ENCODE measurements at places on chromosomes 16 and 17.

GRCh38 chr17:49359990-49360795 is 1.9 kb downstream of the ZNF652 start:
- no peak for DNase-seq

- no peak for DNase-seq
Measured at GRCh38 chr17:64551461-64551860, 44.7 kb downstream of the CEP95 start.

DNA sequence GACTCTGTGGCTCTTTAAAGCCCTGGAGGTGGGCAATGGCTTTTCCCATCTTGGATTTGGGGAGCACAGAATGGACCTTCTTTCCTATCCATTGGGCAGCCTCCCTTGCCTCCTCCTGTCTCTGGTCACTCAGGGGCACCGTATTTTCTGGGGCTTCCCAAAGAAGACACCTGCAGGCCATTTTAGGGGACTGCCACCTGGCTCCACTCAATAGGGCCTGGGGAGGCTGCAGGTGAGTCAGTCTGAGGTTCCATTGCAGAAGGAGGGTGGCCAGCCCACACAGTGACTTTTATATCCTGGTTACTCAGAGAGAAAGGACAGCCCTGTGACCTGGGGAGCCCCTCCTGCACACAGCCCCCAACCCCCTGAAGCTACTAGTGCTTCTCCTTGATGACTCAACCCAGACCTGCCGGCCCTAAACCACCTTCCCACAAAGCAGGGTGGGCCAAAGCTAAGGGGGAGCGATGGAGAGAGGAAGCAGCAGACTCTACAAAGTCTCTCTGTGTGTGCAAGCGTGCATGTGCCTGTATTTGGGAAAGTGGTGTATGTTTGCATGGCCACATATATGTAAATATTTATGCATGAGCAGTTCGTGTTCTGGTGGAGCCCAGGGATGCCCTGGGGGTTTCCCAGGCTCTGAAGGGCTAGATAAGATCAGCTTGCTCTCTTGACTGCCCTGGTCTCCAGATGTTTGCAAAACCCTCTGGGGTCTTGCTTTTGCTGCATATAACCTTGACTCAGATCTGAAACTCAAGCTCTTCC is 5.0 kb downstream of the CX3CL1 start:
- no peak for DNase-seq

DNA sequence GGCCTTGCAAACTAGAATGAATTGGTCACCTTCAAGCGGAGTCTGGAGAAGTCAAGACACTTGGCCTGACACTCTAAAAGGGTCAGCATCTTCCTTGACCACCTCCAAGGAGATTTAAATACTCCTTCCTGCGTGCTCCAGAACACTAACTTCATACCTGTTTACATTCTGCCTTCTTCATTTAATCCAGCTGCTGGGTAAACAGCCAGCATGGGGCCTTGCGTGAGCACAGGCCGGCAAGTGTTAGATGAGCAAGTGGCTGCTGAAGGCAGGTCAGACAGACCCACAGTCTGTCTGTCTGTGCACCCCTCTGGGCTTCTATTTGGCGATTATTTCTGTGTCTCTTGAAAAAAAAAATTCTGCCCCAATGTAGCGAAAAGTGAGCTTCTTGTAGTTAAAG is 153.8 kb downstream of the MSI2 start:
- DNase-seq: no peak

GRCh38 chr16:67386861-67387455 is 6.3 kb downstream of the TPPP3 start:
- DNase-seq: no peak

DNA sequence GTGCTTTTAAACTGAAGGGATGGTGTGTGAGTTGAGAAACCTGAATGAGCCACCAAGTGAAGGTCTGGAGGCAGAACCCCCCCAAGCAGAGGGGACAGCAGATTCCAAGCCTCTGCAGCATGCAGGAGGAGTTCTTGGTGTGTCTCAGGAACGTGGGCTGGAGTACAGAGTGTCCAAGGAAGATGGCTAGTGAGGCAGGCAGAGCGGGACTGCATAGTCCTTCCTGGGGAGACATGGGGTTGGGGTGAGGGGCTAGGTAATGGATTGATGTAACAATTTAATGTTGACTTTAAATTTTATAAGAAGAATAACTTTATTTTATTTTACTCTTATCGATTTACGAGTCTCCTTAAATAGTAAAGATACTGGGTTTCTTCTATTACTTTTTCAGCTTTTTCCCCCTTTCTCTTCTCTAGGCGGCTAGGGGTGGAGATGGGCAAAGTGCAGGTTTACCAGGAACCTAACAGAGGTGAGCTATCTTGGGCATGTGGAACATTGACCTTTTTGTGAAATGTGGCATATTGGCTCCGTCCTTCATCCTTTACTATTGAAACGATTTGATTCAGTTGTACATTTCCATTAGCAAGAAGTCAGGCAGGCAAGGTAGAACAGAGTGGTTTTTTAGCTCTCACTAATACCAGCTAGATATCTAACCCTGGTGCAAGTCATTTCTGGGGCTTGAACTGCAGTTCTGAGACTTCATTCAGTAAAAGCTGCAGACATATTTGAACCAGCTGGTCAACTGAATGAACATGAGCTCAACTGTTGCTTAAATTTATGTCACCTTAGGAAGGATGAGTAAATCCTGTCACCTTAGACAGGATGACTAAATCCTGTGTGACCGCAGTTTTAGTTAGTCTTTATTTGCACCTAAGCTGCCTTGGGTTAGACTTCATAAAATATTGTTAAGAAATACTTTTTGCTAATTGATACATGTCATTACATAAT is 9.2 kb downstream of the PRPSAP2 start:
- DNase-seq: no peak

GRCh38 chr17:20993863-20994778 is 48.7 kb downstream of the USP22 start:
- no peak for DNase-seq

- no peak for DNase-seq
Measured at GRCh38 chr16:20111143-20111542, 37.5 kb upstream of the GPR139 start.

GRCh38 chr17:17856386-17856785 is 19.6 kb upstream of the SREBF1 start:
- no peak for DNase-seq

DNA sequence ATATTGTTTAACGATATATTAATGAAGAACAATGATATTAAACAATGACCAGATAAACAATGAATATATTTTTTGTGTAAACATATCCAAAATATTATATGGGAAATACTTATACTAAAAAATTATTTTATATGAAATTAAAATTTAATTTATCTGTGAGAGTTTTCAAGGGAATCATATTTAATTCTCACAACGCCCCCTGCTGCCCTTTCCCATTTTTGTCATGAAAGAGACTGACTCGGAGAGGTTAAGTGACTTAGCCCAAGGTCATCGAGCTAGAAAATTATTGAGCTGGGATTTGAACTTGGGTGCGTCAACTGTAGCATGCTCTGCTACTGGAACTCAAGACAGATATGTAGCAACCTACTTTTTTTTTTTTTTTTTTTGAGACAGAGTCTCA is 7.2 kb upstream of the MYCBPAP start:
- DNase-seq: no peak

DNA sequence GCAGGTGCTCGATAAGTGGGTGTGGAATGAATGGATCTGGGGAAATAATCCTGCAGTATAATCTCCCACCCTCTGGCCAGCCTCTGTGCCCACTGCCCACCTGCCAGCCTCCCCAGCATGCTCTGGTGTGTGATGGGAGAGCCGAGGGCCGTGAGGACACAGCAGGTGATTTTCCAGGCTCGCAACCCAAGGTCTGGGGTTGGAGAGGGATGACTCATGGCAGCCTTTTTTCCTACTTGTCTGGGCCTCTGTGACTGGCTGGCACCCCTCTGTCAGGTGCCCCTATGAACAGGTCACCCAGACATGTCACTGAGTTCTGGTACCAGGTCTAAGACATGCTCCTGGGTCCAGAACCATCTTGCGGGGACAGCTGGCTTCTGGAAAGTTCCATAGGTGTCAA is 385.7 kb upstream of the TNRC6C start:
- DNase-seq: no peak

GRCh38 chr17:40303009-40303657 is 5.8 kb upstream of the RARA start:
- DNase-seq: peak; percentile 62

- no peak for DNase-seq
Measured at GRCh38 chr16:81447383-81448101, 2.9 kb downstream of the CMIP start.

DNA sequence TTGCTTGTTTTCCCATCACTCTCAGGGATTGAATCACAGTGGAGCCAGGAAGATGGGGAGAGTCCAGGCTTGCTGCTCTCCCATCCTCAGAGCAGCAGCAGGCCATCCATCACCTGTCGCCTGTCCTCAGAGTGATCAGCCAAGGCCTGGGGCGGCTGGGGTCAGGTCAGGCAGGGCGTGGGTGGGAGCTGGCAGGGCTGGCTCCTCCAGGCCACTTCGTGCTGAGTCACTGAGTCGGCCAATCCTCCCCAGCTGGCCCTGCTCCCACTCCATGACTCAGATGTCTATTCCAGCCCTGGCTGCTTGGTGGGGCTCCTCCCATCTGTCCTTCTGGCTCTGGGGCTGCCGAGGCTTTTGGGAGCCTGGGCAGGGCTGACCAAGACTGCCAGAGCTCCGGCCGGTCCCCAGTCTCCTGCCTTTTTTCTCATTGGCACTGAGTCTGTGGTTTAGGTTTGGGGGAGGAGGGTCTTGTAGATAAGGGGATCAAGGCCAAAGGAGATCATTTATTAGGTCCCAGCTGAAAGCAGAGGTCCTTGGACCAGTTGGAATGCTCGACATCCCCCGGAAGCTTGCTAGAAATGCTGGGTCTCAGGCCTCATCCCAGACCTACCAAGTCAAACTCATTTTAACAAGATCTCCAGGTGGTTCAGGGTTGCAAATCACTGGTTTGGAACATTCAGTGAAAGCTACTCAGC is 72.7 kb downstream of the ABCC1 start:
- no peak for DNase-seq

DNA sequence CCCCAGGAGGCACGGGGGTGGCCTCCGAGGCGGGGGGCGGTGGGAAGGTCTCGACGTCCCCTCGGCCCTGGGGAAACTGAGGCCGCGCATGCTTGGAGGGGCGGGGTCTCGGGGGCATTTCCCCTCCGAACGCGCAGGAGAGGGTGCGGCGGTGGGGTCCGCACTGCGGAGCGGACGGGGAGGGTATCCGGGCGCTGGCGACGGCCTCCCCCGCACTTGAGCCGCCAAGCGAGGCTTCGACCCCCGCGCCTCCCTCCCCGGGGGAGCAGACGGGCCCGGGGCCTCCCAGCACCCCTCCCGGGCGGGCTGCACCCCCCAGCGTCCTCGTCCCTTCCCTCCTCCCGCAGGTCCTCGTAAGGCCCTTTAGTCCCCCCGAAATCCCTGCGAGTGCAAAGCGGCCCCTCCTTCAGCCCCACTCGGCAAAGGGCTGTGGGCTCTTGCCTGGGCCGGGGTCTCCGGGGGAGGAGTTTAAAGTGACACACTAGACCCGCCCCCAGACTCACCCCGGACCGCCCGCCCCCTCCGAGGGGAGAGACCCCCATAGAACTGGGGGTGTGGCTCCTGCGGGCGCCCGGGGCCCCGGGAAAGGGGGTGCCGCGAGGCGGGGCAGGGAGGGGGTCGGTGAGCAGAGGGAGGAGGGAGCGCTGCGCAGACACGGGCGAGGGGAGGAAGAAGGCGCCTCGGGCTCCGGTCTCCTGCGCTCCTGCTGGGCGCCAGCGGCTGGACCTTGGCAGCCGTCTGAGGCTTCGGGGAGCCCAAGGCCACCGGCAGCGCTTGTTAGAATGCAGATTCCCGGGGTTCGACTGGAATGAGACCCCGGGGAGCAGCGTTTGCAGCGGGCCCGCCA is 632 bp downstream of the BAIAP3 start:
- no peak for DNase-seq

- no peak for DNase-seq
Measured at GRCh38 chr16:2425008-2425518, 4.2 kb upstream of the CCNF start.

GRCh38 chr16:53829186-53829747 is 125.3 kb downstream of the FTO start:
- no peak for DNase-seq

DNA sequence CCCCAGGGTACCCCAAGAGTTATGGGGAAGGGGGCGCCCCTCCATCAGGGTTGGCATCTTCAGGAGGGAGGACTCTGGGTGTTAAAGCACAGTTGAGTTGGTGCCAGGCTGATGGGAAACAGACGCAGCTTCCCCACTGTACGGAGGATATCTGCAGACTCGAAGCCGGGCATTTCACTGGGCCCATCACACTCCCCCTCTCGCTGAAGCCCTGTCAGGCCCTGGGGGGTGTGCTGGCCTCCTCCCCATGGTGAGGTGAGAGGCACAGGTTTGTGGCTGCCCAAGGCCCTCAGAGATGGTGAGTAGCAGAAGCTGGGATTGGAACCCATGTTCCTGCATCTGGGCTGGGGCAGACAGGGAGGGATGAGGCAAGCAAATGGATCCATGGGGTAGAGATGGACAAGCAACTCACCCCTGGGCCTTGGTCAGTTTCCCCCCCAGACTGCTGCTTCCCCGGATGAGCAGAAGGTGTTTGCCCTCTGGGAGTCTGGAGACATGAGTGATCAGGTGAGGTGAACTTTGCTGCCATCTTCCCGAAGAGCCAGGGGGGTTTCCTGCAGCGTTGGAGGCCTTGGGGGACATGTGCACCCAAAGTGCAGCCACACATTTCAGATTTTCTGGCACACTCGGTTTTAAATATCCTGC is 31.0 kb downstream of the POLR3E start:
- DNase-seq: no peak

- DNase-seq: no peak
Measured at GRCh38 chr17:39787041-39787440, 49.3 kb downstream of the GRB7 start.

DNA sequence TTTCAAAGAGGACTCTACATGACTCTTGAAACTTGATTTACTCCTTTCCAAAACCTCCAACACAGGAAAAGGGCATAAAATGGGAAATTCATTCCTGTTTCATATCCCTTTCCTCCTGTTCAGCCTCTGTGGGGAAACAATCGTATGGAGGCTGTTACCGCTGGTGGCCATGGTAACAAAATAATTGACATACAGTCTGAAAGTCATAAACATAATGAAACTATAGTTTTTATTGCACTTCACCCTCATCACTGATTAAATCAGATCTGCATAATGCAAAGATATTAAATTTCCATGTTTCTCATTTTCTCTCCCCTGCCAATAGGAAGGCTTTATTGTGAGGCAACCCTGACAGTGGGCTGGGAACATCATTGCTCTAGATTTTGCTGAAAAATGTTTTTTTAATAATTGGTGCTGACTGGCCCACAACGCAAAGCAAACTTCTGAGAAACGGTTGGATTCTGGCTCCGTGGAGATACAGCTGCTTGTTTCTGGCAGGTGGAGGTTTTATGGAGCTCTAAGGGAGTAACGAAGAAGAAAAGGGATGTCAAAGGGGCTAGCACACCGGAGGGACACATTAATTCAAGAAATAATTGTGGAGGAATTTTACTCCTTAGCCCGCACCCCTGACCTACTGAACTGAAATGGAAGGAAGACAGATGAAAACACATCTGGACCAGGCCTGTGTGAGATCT is 154.2 kb upstream of the SHISA6 start:
- no peak for DNase-seq

DNA sequence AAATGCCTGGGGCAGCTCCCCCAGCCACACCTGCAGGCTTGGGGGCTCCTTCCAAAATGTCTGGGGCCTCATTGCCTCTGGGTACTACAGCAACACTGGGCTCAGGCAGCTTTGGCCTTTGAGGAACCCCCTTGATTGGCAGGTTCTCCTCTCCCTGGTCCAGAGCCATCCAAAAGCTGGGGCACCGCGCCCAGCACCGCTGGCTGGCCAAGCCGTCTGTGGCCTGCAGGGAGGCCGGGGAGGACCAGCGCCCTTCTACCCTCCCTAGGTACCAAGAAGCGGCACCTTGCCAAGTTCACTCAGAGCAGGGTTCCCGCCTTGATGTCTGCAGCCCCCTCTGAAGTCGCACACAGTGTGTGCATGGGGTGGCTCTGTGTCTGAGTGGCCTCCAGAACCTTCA is 30.1 kb downstream of the TIMM22 start:
- no peak for DNase-seq
